ENCODE measurements at places on chromosomes 5 and 9.

GRCh38 chr5:114101153-114101552 lies 260.7 kb upstream of the KCNN2 start:
- no peak for DNase-seq

DNA sequence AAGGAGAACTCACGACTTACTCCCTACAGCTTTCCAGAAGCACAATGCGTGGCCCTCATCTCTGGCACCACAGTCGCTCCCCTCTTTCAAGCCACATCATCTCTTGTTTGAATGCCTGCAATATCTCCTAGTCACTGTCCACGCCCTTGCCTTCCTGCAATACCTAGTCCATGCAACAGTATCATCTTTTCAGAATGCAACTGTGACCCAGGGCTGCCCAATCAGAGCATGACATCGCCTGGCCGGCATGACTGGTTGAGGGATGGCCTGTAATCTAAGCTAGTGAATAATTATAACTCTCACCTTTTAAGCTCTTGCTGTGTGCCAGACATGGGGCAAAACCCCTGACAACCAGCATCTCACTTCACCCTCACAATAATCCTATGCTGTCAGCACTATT lies 52.5 kb upstream of the CPEB4 start:
- no peak for DNase-seq

DNA sequence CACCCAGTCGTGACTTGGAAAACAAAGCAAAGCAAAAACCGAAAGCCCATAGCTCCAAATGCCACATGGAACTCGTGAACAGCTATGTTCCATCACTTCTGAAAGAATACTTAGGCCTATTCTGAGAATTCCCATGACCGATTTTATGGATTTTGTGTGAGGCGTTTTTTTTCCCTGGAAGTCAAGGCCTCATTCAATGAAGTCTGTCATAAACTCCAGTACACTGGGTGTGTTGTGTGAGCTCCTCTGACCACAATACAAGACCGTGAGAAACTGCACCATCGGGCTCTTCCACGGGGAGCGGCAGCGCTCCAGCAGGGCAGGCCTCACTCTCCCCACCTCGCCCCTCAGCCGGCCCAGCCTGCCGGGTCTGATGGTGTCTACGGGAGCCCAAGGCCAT lies 209.5 kb downstream of the FANCC start:
- DNase-seq, result no peak

DNA sequence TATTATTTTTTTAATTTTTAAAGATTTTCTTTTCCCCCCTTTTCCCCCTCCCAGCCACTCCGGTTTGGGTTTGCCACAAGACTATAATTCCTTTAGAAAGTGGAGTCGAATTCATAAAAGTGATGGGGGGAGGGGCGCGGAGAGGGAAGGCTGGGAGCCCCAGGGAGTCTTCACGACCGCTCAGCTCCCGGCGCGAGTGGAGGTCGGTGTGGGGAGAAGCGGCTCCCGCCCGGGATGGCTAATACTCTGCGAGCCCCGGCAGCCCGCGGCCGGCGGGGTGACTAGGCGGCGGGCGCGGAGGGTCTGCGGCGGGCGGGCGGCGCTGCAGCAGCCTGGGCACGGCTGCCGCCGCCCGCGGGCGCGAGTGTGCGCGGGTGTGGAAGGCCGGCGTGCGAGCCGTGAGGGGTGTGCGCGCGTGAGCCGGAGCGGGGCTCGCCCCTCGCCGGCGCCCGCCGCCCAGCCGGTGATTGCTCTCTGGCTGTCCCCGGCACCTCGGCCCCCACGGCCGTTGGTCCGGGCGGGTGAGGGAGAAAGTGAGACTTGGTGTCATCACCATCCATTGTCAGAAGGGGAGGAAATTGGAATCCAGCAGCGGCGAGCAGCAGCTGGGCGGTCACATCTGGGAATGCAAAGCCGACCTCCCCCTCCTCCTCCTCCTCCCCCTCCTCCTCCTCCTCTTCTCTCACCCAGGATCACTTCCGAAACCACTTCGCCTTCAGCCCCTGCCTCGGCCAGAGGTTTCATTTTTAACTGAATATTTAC lies at the start of gene PARP8:
Gene PARP8, plus strand, starts transcription at position 377 of the 762 bp plus-strand sequence. CDS start 459 bp downstream, outside the sequence.
- peak; percentile 25 for DNase-seq

DNA sequence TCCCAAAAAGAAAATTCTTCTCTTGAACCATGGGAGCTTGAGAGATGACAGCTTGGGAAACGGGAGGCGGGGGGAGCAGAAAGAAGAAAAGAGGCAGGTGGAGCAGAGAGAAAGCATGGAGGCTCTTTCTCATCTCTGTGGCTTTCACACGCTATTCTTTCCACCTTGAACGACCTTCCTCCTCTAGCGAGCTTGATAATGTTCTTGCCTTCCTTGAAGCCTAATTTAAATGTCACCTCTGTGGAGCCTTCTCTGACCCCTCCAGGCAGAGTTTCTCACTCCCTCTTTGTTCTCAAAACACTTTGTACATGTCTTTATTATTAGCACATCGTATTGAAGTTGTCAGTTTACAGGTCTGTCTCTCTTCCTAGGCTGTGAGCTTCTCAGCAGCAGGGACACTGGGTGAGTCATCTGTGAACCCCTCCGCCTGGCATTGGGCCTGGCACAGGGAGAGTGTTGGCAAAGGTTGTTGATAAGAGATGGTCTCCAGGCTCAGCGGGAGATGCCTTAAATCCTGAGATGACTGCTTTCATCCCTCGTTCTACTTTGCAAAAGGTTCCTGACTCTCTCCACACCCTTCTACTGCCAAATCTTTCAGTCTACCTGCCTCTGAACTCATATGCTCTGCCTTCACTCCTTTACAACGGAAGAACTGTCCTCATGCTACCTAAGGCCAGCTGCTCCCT lies 14.1 kb upstream of the STRBP start:
- DNase-seq, result no peak

DNA sequence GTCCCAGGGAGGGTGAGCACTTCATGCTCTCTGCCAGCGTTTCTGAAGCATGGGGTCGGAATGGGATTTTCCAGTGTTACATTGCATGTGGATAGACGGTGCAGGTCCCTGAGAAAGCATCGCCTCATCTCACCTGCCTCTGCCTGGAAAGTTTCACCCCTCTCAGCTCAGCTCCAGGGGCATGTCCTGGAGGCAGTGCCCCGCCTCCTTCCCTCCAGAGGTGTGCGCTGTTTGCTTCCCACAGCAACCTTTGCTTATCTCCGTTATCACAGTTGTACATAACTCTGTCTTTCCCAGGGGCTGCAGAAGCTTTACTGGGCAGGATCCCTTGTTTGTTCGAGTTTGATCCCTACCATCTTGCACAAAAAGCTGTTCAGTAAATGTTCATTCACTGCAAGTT lies 10.7 kb upstream of the CREBRF start:
- no peak for DNase-seq

GRCh38 chr5:139256820-139257219 lies 36.7 kb upstream of the MATR3 start:
- DNase-seq, result no peak

DNA sequence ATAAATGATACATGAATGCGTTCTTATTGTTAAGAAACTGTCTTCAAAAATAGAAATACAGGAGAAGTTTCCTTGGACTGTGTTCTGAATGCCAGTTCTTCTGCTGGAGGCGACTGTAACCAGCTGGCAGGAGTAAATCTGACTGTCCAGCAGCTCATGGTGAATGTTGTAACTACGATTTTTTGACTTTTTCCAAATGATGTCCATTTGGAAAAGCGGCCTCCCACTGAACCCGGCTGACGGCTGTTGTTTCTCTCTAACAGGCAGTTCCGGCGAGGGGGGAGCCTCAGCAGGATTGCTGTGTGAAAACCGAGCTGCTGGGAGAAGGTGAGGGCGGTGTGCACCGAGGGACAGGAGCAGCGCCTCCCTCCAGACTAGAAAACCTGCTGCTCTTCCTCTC lies 91.9 kb downstream of the EHMT1 start:
- no peak for DNase-seq

DNA sequence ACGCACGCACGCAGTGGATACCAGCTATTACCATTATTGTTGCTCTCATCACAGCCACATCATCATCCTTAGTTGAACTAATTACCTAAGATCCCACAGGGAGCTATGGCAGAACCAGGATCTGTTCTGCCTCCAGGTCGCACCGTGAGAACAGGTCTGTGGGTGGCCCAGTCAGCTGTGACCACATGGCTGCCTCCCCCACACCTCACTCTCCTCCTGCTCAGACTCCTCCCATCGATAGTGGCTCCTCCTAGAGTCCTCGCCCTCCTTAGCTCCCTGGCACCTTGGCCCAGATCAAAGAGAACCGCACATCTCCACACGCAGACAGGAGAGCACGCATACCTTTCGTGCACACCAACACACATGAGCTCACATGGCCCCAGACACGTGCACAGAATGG lies 32.4 kb upstream of the RPL26L1 start:
- DNase-seq, result no peak

DNA sequence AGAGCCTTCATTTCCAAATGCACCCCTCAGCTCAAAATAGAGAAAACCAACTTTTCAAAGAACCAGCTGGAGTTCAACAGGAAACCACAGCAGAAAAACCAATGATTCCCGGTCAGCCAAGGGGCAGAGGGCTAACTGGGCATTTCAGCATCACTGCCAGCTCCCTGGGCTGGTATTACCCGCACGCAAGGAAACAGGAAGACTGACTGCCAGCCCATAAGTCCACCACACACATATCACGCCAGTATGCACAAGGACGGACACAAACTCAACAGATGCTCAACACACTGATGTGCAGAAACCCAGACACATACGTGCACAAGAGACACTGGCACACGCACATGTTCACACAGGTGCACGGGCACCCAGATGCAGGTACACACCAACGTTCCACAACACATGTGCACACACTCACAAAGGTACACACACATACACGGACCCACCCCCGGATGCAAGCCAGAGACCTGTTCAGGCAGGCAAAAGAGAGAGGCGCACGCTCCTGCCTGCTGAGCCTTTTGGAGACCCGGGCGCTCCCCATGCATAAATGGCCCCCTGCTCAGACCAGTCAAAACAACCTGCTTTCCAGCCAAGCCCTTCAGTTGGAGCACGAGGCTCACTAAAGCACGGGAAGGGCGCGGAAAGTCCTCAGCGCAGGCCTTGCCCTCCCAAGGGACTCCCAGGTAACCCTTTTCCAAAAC lies 2.1 kb downstream of the ADAMTS2 start:
- no peak for DNase-seq

- DNase-seq, result no peak
Observed at GRCh38 chr9:127974001-127974768, 6.6 kb downstream of the EEIG1 start.

GRCh38 chr9:2157277-2158110 lies 142.3 kb downstream of the SMARCA2 start:
- DNase-seq, result peak; percentile 44

DNA sequence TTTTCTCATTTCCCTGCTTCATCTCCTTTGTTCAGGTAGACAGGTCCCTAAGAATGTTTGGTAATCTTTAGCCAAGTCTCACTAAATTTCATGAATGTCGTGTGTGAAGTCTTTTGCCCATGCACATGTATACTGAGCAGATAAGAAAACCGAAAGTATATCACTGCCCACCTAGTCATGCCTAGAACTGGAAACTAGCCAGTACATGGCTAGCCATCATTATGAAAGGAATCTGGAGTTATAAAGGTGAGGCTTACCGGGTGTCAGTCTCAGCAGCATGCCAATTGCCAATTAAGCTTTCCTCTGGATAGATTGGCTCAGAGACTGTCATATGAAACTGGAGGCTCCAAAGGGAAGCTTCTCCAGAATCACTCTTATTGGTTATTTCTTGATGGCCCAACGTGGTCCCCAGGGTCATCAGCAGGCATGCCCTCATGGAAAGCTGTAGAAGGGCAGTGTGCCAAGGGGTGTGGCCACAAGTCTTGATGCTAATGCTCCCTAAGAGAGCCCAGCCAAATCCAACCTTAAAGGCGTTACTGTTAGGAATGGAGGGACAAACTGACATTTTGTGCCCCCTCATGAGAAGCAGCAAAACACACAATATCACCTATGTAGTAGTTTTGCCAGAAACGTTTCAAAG lies 307.3 kb upstream of the PIK3R1 start:
- DNase-seq, result no peak

DNA sequence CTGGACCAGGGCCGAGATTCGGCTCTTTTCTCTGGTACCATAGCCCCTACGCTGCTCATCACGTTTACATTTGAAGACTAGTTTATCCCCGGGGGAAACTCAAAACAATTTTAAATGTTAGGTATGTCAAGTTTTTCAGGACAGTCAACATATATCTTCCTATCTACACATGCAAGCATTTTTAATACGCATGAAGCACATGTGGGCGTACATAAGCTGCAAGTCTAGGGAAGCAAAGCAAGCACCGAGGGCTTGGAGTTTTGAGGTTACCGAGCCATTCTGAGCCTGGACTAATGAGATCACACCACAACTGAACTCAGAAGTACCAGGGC lies 154.4 kb downstream of the AUH start:
- DNase-seq, result no peak

DNA sequence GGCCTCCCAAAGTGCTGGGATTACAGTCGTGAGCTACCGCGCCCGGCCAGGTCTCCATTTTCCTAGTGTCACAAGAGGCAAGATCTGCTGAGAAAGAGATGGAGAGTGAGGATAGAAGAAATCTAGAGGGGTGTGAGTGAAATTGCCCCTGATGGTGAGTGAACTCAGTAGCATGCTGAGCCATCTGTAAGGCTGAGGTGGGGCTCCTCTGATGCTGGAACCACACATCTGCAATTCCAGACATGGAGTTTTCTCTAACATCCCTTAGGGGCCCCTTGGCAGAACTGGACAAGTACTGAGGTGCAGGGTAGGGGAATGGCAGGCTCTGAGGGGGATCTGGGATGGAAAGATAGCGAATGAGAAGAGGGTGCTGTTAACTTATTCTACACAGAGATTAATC lies 72.0 kb upstream of the FER start:
- DNase-seq, result no peak

GRCh38 chr5:112125903-112126302 lies 293.2 kb downstream of the EPB41L4A start:
- DNase-seq, result no peak

GRCh38 chr9:35519692-35520363 lies 29.9 kb downstream of the RUSC2 start:
- DNase-seq, result no peak

GRCh38 chr9:128115187-128116103 lies 12.1 kb downstream of the PTGES2 start:
- DNase-seq, result no peak
